WTC11 (cell line): ENCODE measurements at places on chromosomes 16 and 17. TPM values are rescaled to one million over a fixed set of nuclear protein-coding genes. Genes with fewer than 3 reads are reported as not detected.
A peak's percentile ranks its signal among the peaks of the same experiment; 100 is the strongest.

The DYNLRB2 gene
- total RNA-seq, result not detected in 3 replicates

DNA sequence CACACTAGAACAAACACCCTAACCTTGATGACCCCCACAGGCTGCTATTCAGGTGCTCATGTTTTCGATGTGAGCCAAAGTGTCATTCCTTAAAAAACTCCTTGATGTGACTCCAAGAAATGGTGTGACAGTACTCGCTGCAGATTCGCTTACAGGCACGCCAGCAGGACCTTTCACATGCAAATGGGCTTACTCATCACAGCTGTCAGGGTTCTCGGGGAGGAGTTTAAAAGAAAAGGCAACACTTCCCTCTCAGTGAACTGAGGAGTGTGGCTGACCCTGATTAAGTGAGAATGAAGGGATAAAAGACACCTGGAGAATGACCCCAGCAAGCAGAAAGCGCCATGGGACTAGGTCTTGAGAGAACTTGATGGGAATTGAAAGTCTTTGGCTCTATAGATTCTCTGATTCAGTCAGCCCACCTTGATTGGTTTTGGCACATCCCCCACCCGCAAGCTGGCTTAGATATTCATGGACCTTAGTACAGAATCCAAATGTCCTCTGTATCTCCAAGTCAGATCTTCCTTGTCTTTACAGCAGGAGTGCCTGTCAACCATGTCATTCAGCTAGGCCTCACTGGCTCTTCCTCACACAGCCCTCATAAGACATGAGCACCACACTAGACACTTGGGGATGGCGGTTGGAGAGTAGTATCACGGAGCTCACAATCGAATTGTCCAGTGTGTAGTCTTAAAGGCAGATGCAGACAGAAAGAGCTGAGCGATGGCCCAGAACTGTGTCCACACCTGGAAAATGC is 82.6 kb downstream of the HIC1 start:
- peak overlapping the region; percentile 39 for H3K4me3 ChIP-seq
- no peaks in the 10 kb centered on the region for H3K36me3 ChIP-seq
- H3K27me3 ChIP-seq, result no peaks in the 10 kb centered on the region
- peak; percentile 60 for DNase-seq
- H3K27ac ChIP-seq, result peak overlapping the region; percentile 94

DNA sequence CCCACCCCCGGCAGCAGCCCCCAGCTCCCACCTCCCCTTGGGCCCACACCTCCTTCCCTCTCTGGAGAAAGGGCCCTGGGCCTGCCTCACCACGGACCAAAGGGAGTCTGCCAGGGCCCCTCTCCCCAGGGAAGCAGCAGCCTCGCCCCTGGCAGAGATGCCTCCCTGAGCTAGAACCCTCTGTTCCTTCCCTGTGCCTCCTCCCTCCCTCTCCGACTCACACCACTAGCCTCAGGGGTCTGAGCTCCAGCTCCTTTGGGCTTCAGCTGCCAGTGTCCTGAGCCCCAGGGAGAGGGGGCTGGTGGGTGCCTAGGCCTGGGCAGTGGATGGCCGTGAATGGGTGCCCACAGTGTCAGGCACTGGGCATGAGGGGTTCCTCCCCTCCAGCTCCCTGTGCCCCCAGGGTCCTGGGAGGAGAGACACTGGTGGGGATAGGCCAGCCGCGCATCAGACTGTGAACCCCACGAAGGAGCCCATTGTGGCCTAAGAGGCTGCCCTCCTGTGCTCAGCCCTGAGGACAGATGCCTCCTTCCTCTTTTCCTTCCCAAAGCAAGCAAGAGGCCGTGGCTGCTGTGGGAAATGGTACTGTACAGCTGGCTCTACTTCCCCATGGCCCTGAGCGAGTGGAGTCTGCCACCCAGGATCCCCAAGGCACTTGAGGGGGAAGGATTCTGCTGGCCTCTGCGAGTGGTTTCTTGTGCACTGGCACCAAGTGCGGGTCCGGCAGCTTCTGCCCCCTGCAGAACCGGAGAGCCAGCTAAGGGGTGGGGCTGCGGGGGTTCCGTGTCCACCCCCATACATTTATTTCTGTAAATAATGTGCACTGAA is 20.7 kb downstream of the MMP15 start:
- H3K27ac ChIP-seq, result no peak overlapping the region
- DNase-seq, result no peak
- H3K4me3 ChIP-seq, result no peak overlapping the region

The GSPT1 gene
- 154 to 190 TPM (median 159 TPM) in 3 replicates for total RNA-seq

The NPW gene
- 15.2 to 28.6 TPM (median 22.0 TPM) in 3 replicates for total RNA-seq

DNA sequence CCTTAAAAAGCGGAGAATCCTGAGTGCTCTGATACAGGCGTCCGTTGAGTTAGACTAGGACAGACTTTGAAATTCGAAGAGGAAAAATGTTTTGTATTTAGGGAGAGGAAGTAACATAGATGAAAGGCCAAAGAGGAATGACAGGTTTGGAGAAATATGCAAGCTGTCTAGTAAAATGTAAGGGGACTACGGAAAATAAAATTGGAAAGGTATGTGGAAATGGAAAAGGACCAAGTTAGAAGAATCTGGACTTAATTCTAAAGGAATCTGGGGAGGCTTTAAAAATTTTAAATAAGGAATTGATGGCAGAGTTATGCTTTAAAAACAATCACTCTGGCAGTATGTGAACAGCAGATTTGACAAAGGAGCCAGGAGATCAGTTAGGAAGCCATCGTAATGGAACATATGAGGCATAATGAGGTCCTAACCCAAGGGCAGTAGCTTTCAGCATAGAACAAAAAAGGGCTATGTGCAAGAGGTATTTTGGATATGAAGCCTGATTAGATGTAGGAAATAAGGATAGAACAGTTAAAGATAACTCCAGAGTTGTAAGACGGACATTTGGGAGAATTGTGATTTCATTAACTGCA is 38.3 kb downstream of the CYB561 start:
- H3K27ac ChIP-seq, result no peak overlapping the region
- no peak for DNase-seq
- H3K4me1 ChIP-seq, result peaks cover 2% of the 10 kb centered on the region
- no peaks in the 10 kb centered on the region for H3K36me3 ChIP-seq
- no peak overlapping the region for H3K4me3 ChIP-seq
- H3K27me3 ChIP-seq, result no peaks in the 10 kb centered on the region

GRCh38 chr16:68995011-68995504 is 110.4 kb upstream of the HAS3 start:
- peak overlapping the region; percentile 86 for H3K27ac ChIP-seq
- H3K4me1 ChIP-seq, result peaks cover 60% of the 10 kb centered on the region
- H3K4me3 ChIP-seq, result peak overlapping the region; percentile 6; the same call in 1 of the 2 replicates
- peaks cover 16% of the 10 kb centered on the region for H3K36me3 ChIP-seq
- peak; percentile 24 for DNase-seq

The ST6GALNAC1 gene
- total RNA-seq, result 0.13 to 0.37 TPM (median 0.16 TPM) in 3 replicates

DNA sequence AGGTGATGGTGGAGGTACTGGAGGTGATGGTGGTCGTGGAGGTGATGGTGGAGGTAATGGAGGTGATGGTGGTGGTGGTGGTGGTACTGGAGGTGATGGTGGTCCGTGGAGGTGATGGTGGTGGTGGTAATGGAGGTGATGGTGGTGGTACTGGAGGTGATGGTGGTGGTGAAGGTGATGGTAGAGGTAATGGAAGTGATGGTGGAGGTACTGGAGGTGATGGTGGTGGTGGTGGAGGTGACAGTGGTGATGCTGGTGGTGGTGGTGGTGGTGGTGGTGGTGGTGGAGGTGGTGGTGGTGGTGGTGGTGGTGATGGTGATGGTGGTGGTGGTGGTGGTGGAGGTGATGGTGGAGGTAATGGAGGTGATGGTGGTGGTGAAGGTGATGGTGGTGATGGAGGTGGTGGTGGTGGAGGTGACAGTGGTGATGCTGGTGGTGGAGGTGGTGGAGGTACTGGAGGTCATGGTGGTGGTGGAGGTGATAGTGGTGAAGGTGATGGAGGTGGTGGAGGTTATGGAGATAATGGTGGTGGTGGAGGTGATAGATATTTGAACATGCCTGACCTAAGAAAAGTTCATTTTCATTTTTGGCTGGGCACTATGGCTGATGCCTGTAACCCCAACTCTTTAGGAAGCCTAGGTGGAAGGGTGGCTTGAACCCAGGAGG is 55.0 kb downstream of the RNF213 start:
- peaks cover 67% of the 10 kb centered on the region for H3K36me3 ChIP-seq
- H3K27ac ChIP-seq, result no peak overlapping the region
- H3K4me3 ChIP-seq, result no peak overlapping the region
- no peaks in the 10 kb centered on the region for H3K4me1 ChIP-seq
- no peaks in the 10 kb centered on the region for H3K27me3 ChIP-seq

The FNDC8 gene
- not detected in 3 replicates for total RNA-seq
